ENCODE measurements at places on chromosomes 7 and 10. TPM values are rescaled to one million over a fixed set of nuclear protein-coding genes. Genes with fewer than 3 reads are reported as not detected.

DNA sequence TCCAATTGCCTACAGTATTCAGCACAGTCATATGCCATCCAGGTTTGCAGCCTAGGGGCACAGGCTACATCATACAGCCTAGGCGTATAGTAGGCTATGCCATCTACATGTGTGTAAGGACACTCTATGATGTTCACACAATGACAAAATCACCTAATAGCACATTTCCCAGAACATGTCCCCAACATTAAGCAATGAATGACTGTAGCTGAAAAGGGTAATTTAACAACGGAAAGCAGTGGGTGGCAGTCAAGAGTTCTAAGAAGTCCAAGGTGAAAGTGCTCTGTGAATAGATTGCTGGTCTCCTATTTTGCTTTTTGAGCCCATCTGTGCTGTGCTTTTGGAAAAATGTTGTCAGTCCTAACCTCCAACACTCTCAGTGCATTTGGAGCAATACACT, 162.6 kb downstream of the KLF6 start:
- no peaks in the 10 kb centered on the region for H3K27me3 ChIP-seq
- DNase-seq, result peak; percentile 33
- peak overlapping the region; percentile 77 for H3K27ac ChIP-seq

GRCh38 chr7:70193514-70193913, 595.2 kb downstream of the AUTS2 start:
- H3K27me3 ChIP-seq, result no peaks in the 10 kb centered on the region
- H3K27ac ChIP-seq, result no peak overlapping the region
- H3K36me3 ChIP-seq, result no peaks in the 10 kb centered on the region
- no peak overlapping the region for H3K4me3 ChIP-seq
- DNase-seq, result no peak

Gene MNX1
- not detected for total RNA-seq

GRCh38 chr7:111960984-111961383, 245.2 kb downstream of the DOCK4 start:
- no peak overlapping the region for H3K27ac ChIP-seq
- no peaks in the 10 kb centered on the region for H3K36me3 ChIP-seq
- no peak for DNase-seq
- H3K4me1 ChIP-seq, result no peaks in the 10 kb centered on the region

GRCh38 chr10:114291516-114291915, 52.5 kb downstream of the VWA2 start:
- H3K4me3 ChIP-seq, result no peak overlapping the region
- H3K4me1 ChIP-seq, result no peaks in the 10 kb centered on the region
- no peak overlapping the region for H3K27ac ChIP-seq
- peaks cover 18% of the 10 kb centered on the region for H3K36me3 ChIP-seq
- no peaks in the 10 kb centered on the region for H3K27me3 ChIP-seq

Gene VSTM2A
- not detected for total RNA-seq

Gene PRLHR
- total RNA-seq, result not detected

DNA sequence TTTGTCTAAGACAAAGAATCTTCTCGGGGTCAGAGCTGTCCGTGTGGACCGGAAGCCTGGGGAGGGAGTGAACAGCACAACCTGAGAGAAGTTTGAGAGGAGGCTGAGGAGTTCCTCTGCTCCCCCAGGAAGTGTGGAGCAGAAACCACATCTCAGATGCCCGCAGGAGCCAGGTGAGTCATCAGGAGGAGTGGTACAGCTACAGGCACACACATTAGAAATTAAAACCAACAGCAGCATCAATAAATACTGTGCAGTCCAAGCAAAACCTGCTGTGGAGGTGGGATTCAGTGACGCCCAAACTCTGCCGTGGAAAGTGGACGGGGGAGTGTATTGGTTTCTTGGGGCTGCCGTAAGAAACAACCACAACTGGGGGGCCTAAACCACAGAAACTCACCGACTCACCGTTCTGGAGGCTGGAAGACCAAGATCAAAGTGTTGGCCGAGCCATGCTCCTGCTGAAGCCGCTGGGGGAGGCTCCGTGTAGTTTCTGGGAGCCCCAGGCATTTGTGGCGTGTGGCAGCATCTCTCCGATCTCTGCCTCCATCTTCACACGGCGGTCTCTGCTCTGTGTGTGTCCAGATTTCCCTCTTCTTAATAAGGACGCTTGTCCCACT, 31.2 kb upstream of the GARS1 start:
- no peak for DNase-seq
- no peak overlapping the region for H3K4me3 ChIP-seq
- H3K27me3 ChIP-seq, result no peaks in the 10 kb centered on the region
- peaks cover 10% of the 10 kb centered on the region for H3K36me3 ChIP-seq
- H3K27ac ChIP-seq, result no peak overlapping the region
- no peaks in the 10 kb centered on the region for H3K4me1 ChIP-seq

Gene PKD2L1
- total RNA-seq, result not detected

DNA sequence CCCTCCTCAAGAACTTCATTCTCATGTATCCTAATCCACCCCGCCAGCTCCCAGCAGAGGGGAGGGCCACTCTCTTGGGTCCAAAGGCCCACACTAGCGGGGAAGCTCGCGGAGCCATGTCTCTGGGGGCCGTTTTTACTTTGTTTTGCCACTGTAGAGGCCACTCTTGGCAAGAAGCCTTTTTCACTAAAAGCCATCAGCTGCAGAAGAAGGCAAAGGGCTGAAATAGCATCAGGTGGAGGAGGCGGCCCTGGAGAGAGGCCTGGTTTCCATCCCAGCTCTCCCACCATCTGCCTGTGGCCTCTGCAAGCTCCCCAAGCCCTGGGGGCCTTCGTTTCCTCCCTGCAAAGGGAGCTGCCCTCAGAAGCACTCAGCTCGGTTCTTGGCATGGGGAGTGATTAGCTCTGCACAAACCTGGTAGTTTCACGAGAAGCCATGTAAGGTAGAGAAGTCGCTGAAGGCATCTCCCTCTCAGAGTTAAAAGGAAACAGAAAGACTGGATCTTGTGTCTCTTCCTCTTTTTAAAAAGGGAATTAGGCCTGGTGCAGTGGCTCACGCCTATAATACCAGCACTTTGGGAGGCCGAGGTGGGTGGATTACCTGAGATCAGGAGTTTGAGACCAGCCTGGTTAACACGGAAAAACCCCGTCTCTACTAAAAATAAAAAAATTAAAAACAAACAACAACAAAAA, 70.3 kb downstream of the PARP12 start:
- H3K27me3 ChIP-seq, result no peaks in the 10 kb centered on the region
- no peaks in the 10 kb centered on the region for H3K4me1 ChIP-seq
- no peak overlapping the region for H3K4me3 ChIP-seq
- DNase-seq, result no peak
- H3K27ac ChIP-seq, result no peak overlapping the region

DNA sequence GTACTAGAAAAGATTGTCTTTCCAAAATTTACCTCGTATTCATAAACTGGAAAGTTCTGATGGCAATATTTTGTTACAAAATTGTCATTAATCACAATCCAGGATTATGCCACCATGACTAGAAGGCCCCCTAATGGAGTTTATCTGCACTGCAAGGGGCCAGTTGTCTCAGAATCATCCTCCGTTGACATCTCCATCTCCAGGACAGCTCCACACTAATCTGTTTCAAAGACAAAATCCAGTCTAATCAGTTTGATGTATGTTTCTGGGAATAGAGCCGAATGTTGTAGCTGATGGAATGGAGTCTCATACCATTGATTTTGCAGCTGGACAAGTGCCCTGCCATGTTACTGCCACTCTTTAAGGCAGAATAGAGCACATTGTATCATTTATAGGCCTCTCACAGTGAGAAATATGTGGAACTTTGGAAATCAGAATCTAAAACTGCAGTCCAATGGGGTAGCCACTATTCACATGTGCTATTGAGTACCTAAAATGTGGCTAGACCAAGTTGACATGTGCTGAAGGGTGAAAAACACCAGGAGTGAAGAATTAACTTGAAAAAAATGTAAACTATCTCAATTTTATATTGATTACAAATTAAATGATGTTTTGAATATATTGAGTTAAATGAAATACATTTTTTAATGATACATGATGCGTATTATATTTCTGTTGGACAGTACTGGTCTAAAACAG, 38.3 kb upstream of the TOMM7 start:
- peak; percentile 45 for DNase-seq
- H3K27ac ChIP-seq, result peak overlapping the region; percentile 51
- H3K27me3 ChIP-seq, result no peaks in the 10 kb centered on the region
- peaks cover 74% of the 10 kb centered on the region for H3K36me3 ChIP-seq

DNA sequence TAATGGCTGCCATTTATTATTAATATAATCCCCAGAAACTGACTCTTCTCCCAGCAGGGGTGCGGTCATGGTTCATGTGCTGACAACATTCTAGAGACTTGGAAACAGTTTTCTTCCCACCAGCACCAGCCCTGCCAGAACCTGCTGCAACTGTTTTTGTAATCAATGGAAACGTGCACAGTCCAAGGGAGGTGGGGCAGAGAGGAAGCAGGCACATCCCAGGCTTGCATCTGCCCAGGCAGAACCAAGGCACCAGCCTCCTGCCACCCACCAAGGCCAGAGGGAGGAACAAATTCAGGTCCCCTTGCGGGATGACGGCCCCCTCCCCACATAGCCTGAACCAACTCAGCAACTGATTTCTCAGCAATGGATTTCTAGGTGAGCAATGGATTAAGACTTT, 119.0 kb downstream of the OAT start:
- H3K4me1 ChIP-seq, result no peaks in the 10 kb centered on the region
- H3K4me3 ChIP-seq, result no peak overlapping the region
- H3K27ac ChIP-seq, result no peak overlapping the region
- no peaks in the 10 kb centered on the region for H3K27me3 ChIP-seq
- H3K36me3 ChIP-seq, result no peaks in the 10 kb centered on the region

Gene HACD1
- total RNA-seq, result 1.7 TPM

GRCh38 chr10:33414841-33415240, 80.4 kb upstream of the NRP1 start:
- peaks cover 50% of the 10 kb centered on the region for H3K27me3 ChIP-seq
- DNase-seq, result no peak
- peaks cover 7% of the 10 kb centered on the region for H3K4me1 ChIP-seq
- H3K27ac ChIP-seq, result no peak overlapping the region
- H3K4me3 ChIP-seq, result no peak overlapping the region

DNA sequence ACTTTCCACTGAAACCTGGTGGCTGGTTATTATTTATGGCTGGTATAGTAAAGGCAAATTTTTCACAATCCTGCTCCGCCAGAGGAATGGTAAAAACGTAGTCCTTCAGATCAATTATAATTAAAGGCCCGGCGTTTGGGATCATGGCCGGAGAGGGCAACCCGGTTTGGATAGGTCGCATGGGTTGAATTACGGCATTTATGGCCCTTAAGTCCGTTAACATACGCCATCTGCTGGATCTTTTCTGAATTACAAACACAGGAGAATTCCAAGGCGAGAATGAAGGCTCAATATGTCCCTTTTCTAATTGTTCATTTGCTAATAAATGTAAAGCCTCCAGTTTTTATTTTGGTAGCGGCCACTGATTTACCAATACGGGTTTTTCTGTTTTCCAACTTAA, 11.3 kb upstream of the TAS2R3 start:
- no peaks in the 10 kb centered on the region for H3K4me1 ChIP-seq
- H3K36me3 ChIP-seq, result peaks cover 74% of the 10 kb centered on the region
- no peak overlapping the region for H3K27ac ChIP-seq
- no peak overlapping the region for H3K4me3 ChIP-seq
- H3K27me3 ChIP-seq, result no peaks in the 10 kb centered on the region

- no peaks in the 10 kb centered on the region for H3K4me1 ChIP-seq
- no peaks in the 10 kb centered on the region for H3K27me3 ChIP-seq
- no peaks in the 10 kb centered on the region for H3K36me3 ChIP-seq
- no peak overlapping the region for H3K27ac ChIP-seq
These were observed 195.4 kb downstream of the SKIDA1 start for GRCh38 chr10:21329995-21330627.

- H3K27me3 ChIP-seq, result no peaks in the 10 kb centered on the region
- H3K27ac ChIP-seq, result peak overlapping the region; percentile 97
- H3K4me3 ChIP-seq, result peak overlapping the region; percentile 92
These were observed 722 bp downstream of the MDH2 start for GRCh38 chr7:76048668-76048988.

Gene CYP2C19
- total RNA-seq, result not detected

Gene MMP21
- total RNA-seq, result not detected

Gene PRRT4
- total RNA-seq, result 0.23 TPM

DNA sequence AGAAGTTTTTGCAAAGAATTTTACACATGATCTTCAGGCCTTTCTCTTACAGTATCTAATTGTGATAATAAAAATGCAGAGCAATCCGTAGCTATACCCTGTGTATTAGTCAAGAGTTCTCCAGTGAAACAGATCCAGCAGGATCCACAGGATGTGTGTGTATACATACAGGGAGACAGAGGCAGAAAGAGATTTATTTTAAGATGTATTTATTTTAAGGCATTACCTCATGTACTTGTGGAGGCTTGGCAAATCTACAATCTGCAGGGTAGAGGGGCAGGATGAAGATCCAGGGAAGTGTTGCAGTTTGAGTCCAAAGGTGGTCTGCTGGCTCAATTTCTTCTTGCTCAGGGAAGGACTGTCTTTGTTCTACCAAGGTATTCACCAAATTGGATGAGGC, 41.7 kb downstream of the ARHGAP12 start:
- H3K36me3 ChIP-seq, result no peaks in the 10 kb centered on the region
- no peak overlapping the region for H3K27ac ChIP-seq
- no peaks in the 10 kb centered on the region for H3K27me3 ChIP-seq
- peaks cover 42% of the 10 kb centered on the region for H3K4me1 ChIP-seq

- H3K4me3 ChIP-seq, result peak overlapping the region; percentile 68
- peak; percentile 87 for DNase-seq
- H3K4me1 ChIP-seq, result peaks cover 74% of the 10 kb centered on the region
- peak overlapping the region; percentile 98 for H3K27ac ChIP-seq
- H3K27me3 ChIP-seq, result no peaks in the 10 kb centered on the region
These were observed 52.0 kb upstream of the SMNDC1 start for GRCh38 chr10:110356628-110357245.

Gene TMEM140
- 10.8 TPM for total RNA-seq

DNA sequence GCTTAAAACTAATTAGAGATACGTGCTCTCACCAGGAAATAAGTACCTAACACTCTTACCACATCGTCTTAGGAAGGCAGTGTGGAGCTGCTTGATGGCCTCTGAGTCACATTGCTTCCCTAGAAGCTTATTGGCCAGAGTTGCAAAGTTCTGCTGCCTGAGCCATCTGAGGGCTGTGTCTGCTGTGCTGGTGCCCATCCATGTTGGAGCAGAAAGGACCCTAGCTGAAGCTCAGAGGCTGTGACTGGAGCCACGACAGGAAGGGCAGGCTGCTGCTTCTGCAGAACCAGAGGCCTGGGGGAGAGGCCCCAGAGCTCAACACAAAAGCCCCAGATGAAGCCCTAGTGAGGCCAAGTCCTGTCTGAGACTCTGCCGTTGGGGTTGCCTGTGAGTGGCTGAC, 64.8 kb upstream of the IGFBP3 start:
- no peak overlapping the region for H3K27ac ChIP-seq
- DNase-seq, result no peak
- peaks cover 3% of the 10 kb centered on the region for H3K36me3 ChIP-seq
- no peaks in the 10 kb centered on the region for H3K4me1 ChIP-seq

Gene SPDYE3
- total RNA-seq, result not detected

GRCh38 chr7:141695803-141696289, 6.1 kb downstream of the DENND11 start:
- no peak overlapping the region for H3K27ac ChIP-seq
- H3K36me3 ChIP-seq, result peaks cover 4% of the 10 kb centered on the region
- no peaks in the 10 kb centered on the region for H3K27me3 ChIP-seq
- H3K4me3 ChIP-seq, result no peak overlapping the region
- DNase-seq, result no peak

Gene PLEKHS1
- 0.07 TPM for total RNA-seq

Gene PNLIPRP2
- total RNA-seq, result not detected
